ENCODE measurements at places on chromosomes 7 and 10.

DNA sequence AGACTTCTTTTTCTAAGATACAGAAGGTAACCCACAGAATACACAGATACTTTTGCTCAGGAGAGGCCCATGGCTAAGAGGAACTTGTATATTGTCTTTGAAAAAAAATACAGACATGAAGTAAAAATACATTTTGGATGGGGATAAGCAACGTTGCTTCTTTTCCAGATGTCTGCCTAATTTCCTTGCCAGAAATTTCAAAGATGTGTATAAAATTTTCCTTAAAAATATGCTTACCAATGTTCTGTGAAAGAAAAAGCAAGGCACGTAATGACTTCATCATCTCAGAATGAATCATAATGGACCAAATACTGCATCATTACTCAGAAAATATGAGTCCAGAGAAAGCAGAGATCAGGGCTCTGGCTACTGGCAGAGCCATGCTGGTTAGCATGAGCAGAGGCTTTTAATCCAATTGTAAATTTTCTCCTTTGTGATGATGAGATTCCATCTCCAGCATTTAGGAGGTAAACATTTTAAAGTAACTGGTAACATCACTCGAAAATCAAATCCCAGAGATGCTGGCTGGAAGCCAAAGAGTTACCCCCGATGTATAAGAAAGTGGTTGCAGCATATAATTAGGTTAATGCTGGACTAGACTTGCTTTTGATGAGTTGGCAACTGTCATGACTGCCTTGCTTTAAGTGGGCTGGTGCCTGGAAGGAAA, 272.5 kb downstream of the SEMA3A start:
- no peak for DNase-seq

GRCh38 chr7:17506095-17506494, 207.6 kb downstream of the AHR start:
- no peak for DNase-seq

- no peak for DNase-seq
Measured at GRCh38 chr7:22357311-22358175, 589 bp upstream of the RAPGEF5 start.

GRCh38 chr10:114561008-114561523, 97.0 kb downstream of the ABLIM1 start:
- no peak for DNase-seq

GRCh38 chr10:89258881-89259280, 7.3 kb upstream of the LIPA start:
- DNase-seq, result no peak

- DNase-seq, result no peak
Measured at GRCh38 chr10:132140167-132140925, 46.4 kb upstream of the DPYSL4 start.

GRCh38 chr10:35578618-35578956, 26.6 kb upstream of the GJD4 start:
- no peak for DNase-seq

DNA sequence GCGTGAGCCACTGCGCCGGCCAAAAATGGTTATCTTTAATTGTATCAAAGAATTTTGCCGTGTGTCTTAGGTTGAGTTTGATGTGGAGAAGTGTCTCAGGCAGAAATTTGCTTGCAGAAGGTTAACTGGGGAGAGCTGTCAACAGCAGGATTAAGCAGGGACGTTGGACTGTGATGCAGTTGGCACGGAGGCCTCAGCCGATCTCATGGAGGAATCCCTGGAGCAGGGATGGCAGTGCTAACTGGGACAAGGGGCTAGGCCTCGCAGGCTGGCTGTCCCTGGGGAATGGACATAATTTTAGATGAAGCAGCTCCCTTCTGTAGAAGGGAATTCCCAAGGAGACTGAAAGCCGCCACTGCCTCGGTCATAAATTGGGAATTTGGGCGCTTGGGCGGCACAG, 12.3 kb upstream of the KIF5B start:
- no peak for DNase-seq

DNA sequence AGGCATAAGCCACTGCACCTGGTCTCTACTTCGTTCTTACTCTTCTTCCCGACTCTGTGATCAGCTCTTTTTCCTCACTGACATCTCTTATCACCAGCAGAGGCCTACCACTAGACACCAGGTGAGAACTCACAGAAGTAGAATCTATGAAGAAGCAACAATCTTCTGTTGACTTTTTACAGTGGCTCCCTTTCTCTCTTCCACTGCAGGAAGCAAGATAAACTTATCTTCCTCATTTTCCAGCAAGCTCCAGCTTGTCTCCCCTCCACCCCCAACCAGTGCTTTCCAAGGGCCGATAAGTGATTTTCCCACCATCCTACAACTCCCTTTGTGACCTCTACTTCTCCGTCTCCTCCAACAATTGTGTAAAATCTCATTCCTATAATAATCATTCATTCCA, 45.5 kb downstream of the TLX1 start:
- no peak for DNase-seq

GRCh38 chr7:42913591-42913990, 1.7 kb upstream of the C7orf25 start:
- peak; percentile 65 for DNase-seq

DNA sequence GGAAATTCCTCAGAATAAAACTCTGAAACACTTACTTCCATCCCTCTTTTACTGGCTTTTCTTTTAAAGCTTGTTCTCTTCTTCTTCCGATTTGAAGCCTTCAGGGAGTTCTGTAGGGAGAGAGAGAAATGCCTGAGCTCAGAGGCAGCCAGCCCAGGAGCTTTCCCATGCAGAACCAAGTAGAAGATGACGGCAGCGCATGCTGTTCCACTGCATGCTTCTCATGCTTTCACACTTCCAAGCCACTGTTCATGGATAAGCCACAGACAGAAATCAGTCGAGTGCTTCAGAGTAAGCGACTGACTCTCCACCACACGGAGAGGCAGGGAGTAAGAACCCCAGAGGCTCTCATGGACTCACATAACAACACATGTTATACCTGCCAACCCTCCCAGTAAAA, 237.3 kb downstream of the DGKI start:
- no peak for DNase-seq

GRCh38 chr7:104444017-104444416, 115.6 kb downstream of the LHFPL3 start:
- DNase-seq, result no peak

GRCh38 chr7:1673581-1674118, 3.6 kb downstream of the ELFN1 start:
- no peak for DNase-seq

GRCh38 chr7:131627735-131628190, 71.3 kb upstream of the PODXL start:
- DNase-seq, result no peak

DNA sequence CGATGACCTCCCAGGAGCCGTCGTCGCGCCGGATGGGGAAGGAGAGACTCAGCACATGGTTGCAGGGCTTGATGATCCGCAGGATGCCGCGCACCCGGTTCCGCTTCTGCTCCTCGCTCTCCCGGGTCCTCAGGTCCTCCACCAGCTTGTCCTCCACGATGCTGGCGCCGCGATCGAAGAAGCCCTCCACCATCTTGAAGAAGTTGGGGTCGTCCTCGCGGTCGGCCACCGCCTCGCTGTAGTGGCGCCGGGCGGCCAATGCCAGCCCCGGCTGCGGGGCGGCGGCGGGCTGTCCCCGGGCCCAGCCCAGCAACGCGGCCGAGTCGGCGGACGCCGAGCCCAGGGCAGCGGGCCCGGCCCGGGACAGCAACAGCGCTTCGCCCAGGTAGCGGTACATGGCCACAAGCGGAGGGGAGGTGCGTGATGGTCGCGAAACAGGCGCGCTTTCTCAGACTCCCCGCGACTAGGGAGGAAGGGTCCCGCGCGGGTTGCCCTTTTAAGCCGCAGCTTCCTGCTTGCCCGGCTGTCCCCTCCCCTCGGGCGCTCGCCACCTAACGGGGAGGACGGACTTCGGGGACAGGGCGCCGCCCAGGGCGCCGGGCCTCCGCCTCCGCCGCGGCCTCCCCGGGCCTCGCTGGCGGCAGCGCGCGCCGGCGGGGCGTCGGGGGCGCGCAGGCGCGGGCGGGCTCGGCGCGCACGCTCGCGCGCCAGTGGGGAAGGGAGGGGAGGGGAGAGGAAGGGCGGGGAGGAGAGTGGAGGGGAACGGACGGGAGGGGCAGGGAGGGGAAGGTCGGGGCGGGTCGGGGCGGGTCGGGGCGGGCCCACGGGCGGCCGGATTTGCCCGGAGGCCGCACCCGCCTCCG, at the start of the genes GLUD1 and SHLD2:
Gene GLUD1, minus strand, starts transcription at position 471 of the 863 bp plus-strand sequence. Its CDS starts 74 bp downstream, at position 397.
Gene SHLD2, plus strand, starts transcription at position 834 of the 863 bp plus-strand sequence. CDS start 56,149 bp downstream, outside the sequence.
- DNase-seq, result peak; percentile 96
